ENCODE measurements at places on chromosomes 6 and 20.

GRCh38 chr6:17393892-17394631 is 667 bp downstream of the CAP2 start:
- DNase-seq: peak; percentile 17

DNA sequence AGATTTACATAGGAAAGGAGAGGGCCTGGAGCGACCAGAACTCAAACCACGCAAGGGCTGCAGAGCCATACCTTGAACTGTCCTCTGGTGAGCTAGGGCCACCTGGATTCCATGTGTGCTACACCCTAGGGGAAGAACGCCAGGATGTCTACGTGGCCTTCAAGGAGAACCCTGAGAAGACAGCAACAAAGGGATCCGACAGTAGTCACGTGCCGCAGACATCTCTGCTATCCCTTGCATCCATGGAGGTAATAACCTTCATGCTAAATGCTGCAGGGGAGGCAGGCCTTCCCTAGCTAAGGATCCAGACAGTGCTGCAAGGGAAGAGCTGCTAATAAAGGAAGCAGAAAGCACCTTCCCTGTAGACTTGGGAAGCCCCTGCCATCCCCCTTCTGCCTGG is 52.9 kb downstream of the NOL4L start:
- DNase-seq: no peak

- no peak for DNase-seq
Measured at GRCh38 chr6:139194740-139195139, 59.9 kb downstream of the HECA start.

GRCh38 chr6:51292659-51293058 is 474.0 kb downstream of the TFAP2B start:
- DNase-seq: no peak

GRCh38 chr6:382883-383810 is 8.4 kb upstream of the IRF4 start:
- no peak for DNase-seq

DNA sequence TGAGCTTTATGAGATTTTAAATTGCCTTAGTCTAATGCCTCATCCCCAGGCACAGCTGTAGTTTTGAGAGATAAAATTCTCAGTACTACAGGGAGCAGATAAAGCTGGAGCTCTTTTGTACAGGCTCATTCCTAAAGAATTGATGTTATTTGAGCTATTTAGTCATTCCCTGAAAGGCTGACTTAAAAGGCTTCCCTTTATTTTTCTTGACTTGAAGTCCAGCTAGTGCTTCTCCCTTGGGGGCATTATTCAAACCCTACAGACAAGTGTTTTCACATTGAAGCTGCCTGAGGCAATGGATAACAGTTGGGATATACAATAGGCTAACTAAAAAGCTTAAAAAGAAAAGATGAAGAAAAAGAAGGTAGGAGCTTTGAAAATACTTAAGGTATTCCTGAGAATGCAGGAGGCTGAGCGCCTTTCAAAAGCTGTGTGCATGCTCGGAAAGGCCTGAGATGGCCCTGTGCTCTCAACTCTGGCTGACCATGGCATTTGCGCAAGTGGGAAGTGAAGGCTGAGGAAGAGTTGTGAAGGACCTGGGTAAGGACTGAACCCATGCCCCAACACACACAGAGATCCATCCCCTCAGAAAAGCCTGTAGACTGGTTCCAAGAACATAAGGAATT is 315.1 kb downstream of the SMOC2 start:
- DNase-seq: no peak

- DNase-seq: no peak
Measured at GRCh38 chr6:108119769-108120141, 45.2 kb upstream of the OSTM1 start.

- no peak for DNase-seq
Measured at GRCh38 chr20:57936636-57937385, 227.0 kb upstream of the PMEPA1 start.

GRCh38 chr6:157850030-157850429 is 27.0 kb downstream of the SNX9 start:
- no peak for DNase-seq

- no peak for DNase-seq
Measured at GRCh38 chr6:33168639-33169038, 23.6 kb downstream of the COL11A2 start.

- no peak for DNase-seq
Measured at GRCh38 chr6:114446342-114446741, 103.5 kb upstream of the HS3ST5 start.

DNA sequence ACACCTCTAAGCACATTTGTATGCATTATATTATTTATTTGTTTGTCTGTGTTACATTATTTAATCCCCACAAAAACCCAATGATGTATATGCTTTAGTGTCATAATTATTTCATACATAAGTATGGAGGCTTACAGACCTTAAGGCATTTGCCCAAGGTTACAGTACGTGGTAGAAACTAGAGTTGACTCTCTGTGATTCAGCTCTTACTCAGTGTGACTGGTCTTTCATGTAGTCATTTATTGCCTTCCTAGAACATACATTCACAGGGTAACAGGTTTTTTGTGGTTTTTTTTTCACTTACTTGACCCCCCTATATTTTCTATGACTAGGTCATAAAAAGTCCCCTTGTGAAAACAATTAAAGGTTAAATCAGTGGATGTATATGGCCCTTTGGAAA is 566.8 kb downstream of the TFAP2A start:
- DNase-seq: no peak

DNA sequence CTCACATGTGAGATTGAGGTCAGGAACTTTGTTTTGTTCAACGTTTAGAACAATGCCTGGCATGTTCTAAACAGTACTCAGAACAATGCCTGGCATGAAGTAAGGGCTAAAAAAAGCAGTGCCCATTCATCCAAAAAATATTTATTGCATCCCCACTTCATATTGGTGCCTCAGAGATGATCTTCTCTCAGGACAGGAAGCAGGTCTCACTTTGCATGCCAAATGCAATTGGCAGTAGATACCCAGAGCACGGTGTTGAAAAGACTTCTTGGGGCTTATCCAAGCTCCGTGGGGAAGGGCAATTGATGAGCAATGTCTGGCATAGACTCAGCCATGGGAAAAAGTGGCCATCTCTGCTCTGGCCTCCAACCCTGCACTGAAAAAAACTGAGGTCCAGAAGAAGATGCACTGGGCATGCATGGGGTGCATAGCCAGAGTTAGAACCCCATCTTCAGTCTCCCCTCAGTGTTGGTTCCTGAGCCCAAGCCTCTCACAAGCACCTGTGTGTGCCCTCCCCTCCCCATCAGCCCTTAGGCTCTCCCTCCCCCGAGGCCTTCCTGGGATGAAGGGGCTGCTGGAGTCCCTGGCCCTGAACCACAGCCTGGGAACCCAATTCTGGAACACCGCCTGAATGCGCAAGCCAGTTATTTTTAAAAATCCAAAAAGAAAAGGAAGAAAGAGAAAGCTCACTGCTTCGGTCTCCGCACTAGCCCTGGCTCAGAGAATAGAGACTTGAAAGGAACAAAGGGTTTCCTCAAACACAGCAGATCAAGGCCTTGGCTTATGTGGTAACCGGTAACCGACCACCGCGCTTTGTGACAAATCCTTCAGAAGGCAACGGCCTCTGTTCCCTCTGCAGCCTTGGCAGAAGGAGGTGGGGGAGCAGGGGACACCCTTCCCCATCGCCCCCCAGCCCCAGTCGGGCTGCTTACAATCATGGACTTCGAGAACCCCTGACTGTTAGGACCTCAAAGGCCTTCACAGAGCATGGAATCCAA is 78.5 kb upstream of the SIRPA start:
- peak; percentile 72 for DNase-seq

GRCh38 chr6:144657691-144658090 is 372.6 kb downstream of the UTRN start:
- DNase-seq: no peak

GRCh38 chr6:153538491-153538890 is 407.4 kb upstream of the RGS17 start:
- no peak for DNase-seq

DNA sequence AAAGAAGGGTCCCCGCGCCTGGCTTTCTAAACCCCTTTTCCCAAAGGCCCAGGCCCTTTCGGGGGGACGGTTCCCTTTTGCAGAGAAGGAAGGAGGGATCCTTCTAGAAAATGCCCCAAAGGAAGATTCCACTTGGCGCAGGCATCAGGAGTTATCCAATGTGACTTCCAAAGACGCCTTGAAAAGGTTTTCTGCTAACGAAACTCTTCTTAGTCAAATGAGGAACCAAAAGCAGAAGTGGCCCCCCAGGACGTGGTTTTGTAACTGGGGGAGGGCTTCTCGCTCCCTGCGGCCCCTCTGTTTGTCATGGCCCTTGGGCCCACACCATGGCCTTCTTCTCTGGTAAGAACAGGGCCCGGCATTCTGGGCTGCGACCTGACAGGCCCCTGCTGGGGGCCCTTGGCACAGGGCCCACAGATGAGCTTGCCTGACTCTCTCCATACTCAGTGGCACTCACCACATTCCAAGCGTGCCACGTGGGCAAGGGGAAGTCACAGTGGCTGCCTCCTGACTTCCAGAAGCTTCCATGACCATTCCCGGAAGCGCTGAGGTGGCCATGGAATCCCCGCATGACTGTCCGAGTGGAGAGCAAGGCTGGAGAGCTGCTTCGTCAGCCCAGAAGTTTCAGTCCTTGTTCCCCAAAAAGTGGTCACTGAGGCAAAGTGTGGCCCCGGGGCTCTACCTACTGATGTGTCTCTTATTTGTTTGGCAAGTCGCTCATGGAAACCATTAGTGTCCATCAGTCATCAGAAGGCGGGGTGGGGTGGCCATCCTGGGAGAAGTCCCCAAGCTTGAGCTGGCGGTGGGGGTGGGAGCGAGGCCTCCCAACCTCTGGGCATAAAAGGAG is 834 bp upstream of the CTSZ start:
- no peak for DNase-seq

- peak; percentile 34 for DNase-seq
Measured at GRCh38 chr6:161373905-161374451, 100.1 kb upstream of the AGPAT4 start.

- DNase-seq: no peak
Measured at GRCh38 chr6:136710877-136711552, 81.3 kb downstream of the MAP3K5 start.

DNA sequence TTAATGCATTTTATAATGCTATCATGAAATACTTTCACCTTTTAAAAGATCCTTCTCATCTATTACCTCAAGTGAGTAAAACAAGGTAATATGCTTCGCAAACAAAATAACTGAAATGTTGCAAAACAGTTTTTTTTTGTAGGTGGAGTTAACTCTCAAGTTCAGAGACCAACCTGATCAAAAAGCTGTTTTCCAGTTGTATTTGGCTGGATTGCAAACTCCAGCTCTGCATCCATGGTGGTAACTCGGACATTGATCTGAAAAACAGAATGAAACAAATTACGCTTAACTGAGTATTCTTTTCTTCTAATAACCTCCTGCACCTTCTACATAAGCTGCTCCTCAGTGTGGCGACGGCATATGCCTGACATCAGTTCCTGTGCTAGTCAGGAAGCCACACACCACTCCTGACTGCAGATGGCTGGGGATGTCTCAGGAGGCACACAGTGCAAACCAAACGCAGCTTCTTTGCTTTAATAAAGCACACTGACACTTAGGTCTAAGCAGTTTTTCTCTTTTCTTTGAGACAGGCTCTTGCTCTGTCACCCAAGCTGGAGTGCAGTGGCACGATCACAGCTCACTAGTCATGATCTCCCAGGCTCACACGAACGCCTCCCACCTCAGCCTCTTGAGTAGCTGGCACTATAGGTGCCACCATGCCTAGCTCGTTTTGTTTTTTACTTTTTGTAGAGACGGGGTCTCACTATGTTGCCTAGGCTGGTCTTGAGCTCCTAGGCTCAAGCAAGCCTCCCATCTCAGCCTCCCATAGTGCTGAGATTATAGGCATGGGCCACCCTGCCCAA is 29.9 kb downstream of the EZR start:
- DNase-seq: no peak

- no peak for DNase-seq
Measured at GRCh38 chr6:167799033-167799821, 27.5 kb upstream of the AFDN start.

DNA sequence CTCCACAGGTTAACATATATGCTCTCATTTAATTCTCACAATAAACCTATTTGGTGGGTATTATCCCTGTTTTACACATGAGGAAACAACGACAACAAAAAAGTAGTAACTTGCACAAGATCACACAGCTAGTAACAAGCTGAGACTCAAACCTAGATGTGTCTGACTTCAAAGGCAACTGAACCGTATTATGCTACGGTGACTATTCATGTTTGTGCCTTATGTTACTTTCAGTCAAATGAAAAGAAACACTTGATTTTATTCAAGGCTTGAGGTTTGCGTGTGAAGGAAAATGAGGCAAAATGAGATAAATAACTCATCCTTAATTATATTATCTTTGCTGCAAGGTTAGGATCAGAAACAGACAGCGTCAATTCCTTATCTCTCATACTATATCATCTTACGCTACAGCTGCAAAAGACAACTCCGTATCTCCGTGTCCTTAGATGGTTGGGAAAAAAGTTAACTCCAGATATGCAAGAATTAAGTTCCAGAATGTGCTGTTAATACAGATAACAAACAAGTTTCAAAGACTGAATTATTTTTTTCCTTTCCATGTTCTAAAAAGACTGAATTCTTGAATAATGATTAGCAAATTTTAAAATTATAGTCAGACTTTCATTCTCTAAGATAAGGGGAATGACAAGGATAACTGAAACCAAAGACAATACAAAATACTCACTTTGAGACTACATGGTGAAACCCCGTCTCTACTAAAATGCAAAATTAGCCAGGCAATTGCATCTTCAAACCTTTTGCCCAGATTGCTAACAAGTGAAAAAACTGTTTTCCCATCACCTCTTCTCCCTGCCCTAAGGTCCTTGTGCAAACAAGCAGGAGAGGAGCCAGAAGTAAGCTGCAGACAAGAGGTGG is 27.8 kb downstream of the STAU1 start:
- DNase-seq: no peak

DNA sequence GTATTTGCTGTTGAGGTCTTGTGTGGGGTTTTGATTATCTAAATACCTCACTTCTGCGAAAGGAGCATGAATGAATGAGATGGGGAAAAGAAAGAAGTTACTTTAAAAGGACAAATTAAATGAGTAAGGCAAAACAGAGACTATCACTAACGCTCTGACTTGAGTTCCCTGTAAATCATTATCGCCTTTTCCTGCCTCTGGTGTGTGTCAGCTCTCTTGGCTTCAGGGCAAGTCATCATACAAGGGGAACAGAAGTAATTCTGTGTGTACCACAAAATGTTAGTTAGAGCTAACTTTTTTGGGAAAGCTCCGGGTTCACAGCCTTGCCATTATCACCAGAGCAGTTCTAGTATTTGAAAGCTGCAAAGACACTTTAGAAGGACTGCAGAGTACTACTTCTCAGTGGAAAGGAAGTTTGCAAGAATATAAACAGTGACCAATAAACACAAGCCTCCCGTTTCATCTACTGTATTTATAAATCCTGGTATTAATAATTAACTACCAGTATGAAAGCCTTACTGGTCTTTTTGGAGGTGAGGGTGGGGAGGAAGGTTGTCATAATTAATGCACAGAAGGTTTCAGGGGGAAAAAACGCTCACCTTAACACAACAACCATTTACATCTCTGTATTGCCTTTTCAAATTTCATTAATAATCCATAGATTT is 1.2 kb downstream of the DZANK1 start:
- DNase-seq: no peak
